ENCODE measurements at places on chromosomes 12 and 14. TPM values are rescaled to one million over a fixed set of nuclear protein-coding genes. Genes with fewer than 3 reads are reported as not detected.
A peak's percentile ranks its signal among the peaks of the same experiment; 100 is the strongest.

DNA sequence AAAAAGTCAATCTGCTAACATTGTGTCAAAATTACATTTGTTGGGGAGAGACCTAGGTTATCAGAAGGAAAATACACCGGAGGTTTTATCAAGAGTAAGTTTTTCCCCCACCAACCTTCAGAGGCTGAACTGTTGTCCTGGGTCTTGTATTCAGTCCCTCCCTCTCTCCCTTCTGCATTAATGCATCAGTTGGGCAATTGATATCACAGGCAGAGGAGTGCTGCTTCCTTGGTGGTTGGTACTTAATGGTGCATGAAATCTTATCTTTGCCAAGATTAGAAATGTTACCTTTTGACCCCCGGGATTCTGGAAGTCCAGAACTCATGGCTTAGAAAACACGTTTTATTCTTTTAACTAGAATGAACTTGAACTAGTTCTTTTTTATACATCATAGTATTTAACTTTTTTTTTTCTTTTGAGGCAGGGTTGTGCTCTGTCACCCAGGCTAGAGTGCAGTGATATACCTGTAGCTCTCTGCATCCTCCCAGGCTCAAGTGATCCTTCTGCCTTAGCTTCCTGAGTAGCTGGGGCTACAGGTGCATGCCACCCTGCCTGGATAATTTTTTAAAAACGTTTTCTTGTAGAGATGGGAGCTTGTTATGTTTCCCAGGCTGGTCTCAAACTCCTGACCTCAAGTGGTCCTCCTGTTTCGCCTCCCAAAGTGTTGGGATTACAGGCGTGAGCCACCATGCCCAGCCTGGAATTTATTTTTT, 4.9 kb downstream of the PCBP2 start:
- H3K27me3 ChIP-seq = no peaks in the 10 kb centered on the region
- H3K4me3 ChIP-seq = no peak overlapping the region
- no peak overlapping the region for H3K27ac ChIP-seq
- H3K36me3 ChIP-seq = peaks cover 82% of the 10 kb centered on the region

- no peak for DNase-seq
- no peaks in the 10 kb centered on the region for H3K4me1 ChIP-seq
- no peak overlapping the region for H3K27ac ChIP-seq
- no peaks in the 10 kb centered on the region for H3K27me3 ChIP-seq
- no peak overlapping the region for H3K4me3 ChIP-seq
Measured at GRCh38 chr12:75366629-75367028, 24.3 kb upstream of the GLIPR1L2 start.

- no peak overlapping the region for H3K27ac ChIP-seq
- no peaks in the 10 kb centered on the region for H3K27me3 ChIP-seq
- no peak for DNase-seq
- no peaks in the 10 kb centered on the region for H3K4me1 ChIP-seq
- H3K4me3 ChIP-seq = no peak overlapping the region
Measured at GRCh38 chr12:88469154-88469553, 111.1 kb downstream of the KITLG start.

DNA sequence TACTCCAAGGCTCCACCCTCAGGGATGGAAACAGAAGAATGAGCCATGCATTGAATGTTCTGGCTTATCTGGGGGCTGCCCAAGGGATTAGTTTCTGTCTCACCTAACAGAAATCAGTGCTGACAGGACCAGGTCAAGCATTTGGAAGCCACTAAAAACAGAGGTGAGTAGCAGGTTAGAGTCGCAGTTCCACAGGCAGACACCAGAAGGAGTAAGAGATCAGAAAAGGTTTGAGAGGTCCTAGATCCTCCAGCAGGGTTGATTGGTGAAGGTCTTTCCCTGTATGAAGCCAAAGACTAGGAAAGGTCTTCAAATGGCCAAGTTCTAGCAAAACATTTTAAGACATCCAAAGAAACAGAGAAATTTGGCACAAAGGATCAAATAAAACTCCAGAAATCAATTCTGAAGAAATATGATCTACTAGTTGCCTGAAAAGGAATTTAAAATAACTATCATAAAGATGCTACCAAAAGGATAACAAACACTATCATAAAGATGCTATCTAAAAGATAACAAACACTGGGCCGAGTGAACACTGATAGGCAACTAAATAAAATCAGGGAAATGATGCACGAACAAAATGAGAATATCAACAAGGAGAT, 19.5 kb upstream of the TTC9 start:
- no peak overlapping the region for H3K27ac ChIP-seq
- peak; percentile 61 for DNase-seq
- H3K36me3 ChIP-seq = no peaks in the 10 kb centered on the region
- no peak overlapping the region for H3K4me3 ChIP-seq
- no peaks in the 10 kb centered on the region for H3K4me1 ChIP-seq
- no peaks in the 10 kb centered on the region for H3K27me3 ChIP-seq

GRCh38 chr14:91019673-91020072, 40.8 kb downstream of the RPS6KA5 start:
- H3K27ac ChIP-seq = no peak overlapping the region
- DNase-seq = no peak
- H3K36me3 ChIP-seq = no peaks in the 10 kb centered on the region

GRCh38 chr12:67415473-67415872, 146.3 kb downstream of the CAND1 start:
- H3K36me3 ChIP-seq = no peaks in the 10 kb centered on the region
- H3K27ac ChIP-seq = no peak overlapping the region

DNA sequence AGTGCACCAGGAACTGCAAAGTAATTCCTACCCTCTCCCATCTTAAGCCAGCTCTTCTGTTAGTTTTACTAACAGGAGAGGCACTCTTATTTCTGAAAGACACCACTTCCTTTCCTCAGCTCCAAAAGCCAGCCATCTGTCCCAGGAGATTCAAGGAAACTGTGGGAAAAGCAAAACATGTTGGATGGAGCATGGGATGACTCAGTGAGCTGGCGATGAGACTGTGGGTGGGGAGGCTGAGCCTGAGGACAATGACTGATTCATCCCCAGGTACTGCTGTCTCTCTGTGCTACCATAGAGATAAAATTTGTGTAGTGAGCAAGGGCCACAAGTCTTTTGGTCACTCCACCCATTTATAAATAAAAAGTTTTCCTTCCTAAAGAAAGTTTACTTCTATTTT, 141.4 kb downstream of the MYRFL start:
- H3K36me3 ChIP-seq = no peaks in the 10 kb centered on the region
- no peak for DNase-seq
- H3K4me1 ChIP-seq = no peaks in the 10 kb centered on the region
- no peaks in the 10 kb centered on the region for H3K27me3 ChIP-seq
- no peak overlapping the region for H3K27ac ChIP-seq

- no peaks in the 10 kb centered on the region for H3K4me1 ChIP-seq
- no peaks in the 10 kb centered on the region for H3K36me3 ChIP-seq
- DNase-seq = no peak
- no peaks in the 10 kb centered on the region for H3K27me3 ChIP-seq
- H3K4me3 ChIP-seq = no peak overlapping the region
Measured at GRCh38 chr12:24982250-24982649, 33.3 kb upstream of the BCAT1 start.

DNA sequence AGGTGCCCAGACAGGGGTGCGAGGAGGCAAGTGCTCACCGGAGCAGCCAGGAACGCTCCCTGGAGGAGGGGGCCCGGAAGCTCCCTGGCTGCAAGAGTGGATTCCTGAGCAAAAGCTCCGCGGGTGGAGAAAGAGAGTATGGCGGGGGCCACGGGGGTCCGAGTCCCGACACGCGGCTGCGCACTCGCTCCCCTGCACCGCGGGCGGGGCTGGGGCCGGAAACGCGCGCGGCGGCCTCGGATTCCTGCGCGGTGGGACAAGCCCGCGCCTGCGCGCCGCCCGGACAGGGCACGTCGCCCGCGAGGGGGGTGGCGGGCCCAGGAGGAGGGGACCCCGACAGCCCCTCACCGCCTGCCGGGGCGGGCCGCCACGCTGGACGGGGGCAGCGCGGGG, 27.8 kb upstream of the GPR132 start:
- no peaks in the 10 kb centered on the region for H3K36me3 ChIP-seq
- H3K27me3 ChIP-seq = no peaks in the 10 kb centered on the region
- H3K4me3 ChIP-seq = peak overlapping the region; percentile 44
- H3K4me1 ChIP-seq = peaks cover 15% of the 10 kb centered on the region
- DNase-seq = peak; percentile 70
- peak overlapping the region; percentile 87 for H3K27ac ChIP-seq

DNA sequence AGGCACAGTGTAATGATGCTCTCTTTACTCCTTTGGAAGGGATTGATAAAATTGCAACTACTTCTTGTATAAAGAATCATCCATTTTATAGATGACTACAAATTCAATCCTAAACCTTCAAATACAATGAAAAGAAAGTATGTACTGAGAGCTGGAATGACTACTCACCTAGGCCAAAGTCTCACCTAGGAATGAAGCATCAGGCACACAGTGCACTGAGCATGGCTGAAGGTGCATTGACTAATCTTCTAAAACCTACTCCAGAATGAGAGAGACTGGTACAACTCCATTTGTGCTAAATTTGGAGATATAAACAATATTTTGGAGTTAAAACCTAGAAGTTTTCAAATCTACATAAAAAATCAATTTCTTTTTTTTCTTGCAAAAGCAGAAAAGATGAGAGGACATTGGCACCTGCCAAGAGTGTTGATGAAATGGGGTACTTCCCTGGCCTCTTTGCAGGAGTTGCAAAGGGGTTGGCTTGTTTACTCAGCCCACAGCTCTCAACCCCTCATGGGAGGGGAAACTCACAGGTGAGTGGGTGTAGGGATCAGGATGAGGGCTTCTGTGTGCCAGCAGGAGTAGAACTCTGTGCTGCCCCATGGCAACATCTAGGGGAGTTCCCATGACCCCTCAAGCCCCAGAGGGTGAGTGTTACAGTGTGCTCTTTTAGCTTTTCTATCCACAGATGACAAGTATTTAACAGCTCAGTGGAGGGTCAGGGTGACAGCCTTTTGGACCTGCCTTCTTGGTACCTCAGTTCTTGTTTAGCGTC, 31.3 kb downstream of the CLECL1 start:
- peak overlapping the region; percentile 61 for H3K27ac ChIP-seq
- H3K4me3 ChIP-seq = peak overlapping the region; percentile 27
- peak; percentile 52 for DNase-seq
- no peaks in the 10 kb centered on the region for H3K27me3 ChIP-seq
- H3K4me1 ChIP-seq = peaks cover 31% of the 10 kb centered on the region

- H3K27me3 ChIP-seq = no peaks in the 10 kb centered on the region
- no peak overlapping the region for H3K4me3 ChIP-seq
- no peak for DNase-seq
- no peaks in the 10 kb centered on the region for H3K36me3 ChIP-seq
- no peaks in the 10 kb centered on the region for H3K4me1 ChIP-seq
- H3K27ac ChIP-seq = no peak overlapping the region
Measured at GRCh38 chr12:132583411-132583710, 27.0 kb downstream of the LRCOL1 start.

DNA sequence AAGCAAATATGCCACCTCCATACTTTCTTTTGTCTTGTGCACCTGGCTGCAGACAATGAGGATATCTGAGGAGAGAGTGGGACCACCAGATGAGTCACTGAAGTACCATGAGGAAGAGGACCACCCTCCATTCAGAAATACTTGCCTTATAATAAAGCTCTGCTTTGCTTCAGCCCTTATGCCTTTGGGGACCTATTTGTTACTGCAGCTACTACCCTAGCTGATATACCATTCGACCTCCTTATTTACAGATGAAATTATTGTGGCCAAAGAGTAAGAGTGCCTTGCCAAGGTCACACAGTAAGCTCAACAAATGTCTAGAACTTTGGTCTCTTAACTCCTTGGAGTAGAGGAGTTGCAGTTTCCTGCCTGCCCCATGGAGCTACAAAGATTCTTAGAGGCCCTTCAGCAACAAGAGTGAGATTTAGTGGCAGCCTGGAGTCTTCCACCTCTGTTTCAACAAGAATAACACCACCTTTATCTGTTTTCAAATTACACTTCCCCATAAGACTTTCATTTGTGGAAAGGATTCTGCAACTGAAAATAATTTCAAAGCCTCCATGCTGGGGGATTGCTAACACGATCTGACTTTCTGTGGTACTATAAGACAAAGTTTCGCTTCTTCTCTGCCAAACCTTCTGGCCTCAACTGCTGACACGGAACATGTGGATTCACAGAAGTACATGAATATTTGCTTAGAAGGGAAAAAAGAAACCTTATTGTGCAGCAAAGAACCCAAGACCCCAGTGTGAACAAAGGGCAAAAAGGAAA, 3.6 kb downstream of the CMKLR1 start:
- peaks cover 17% of the 10 kb centered on the region for H3K4me1 ChIP-seq
- DNase-seq = no peak
- H3K36me3 ChIP-seq = no peaks in the 10 kb centered on the region

DNA sequence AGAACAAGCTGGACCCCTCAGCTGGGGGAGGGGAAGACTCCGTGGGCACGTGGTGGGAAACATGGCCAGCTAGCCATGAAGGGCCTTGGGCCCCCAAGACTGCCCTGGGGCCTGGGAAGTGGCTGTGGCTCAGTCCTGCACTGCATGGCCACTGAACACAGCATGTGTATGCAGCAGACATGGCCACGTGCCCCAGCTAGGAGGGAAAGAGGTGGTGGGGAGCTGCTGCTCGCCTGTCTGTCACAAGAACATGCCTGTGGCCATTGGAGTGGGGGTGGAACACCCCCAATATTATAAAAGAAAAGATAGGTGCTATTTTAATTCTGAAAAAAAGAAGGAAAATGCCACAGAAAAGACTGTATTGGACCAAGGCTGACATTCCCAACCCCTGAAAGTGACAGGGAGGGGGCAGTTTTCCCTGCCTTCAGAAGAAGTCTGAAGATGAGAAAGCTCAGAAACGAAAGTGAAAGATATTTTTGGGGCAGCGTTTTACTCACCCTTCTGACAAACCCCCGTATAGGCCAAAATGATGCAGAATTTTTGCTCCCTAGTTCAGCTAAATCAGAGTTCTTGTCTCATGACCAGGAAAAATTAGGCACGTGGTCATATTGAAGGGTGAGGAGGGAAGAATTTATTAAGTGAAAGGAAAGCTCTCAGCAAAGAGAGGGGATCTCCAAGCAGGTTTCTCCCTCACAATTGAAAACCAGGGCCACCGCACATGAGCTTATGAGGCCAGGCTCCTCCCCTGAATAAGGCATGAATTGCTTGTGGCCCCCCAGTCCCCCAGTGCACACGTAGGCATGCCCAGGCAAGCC, 35.2 kb upstream of the PCNX1 start:
- H3K4me3 ChIP-seq = peak overlapping the region; percentile 61
- peak; percentile 32 for DNase-seq
- no peaks in the 10 kb centered on the region for H3K36me3 ChIP-seq

- DNase-seq = no peak
- H3K27me3 ChIP-seq = no peaks in the 10 kb centered on the region
- H3K4me1 ChIP-seq = no peaks in the 10 kb centered on the region
Measured at GRCh38 chr12:129067491-129067890, 214.2 kb downstream of the GLT1D1 start.

GRCh38 chr12:110256780-110257431, 24.1 kb upstream of the ATP2A2 start:
- H3K27ac ChIP-seq = no peak overlapping the region
- no peak overlapping the region for H3K4me3 ChIP-seq
- H3K36me3 ChIP-seq = no peaks in the 10 kb centered on the region
- no peak for DNase-seq

NEDD8 gene
- polyA plus RNA-seq = 254 TPM

TIMELESS gene
- 2.7 TPM for polyA plus RNA-seq

KRT71 gene
- polyA plus RNA-seq = not detected

AGAP2 gene
- polyA plus RNA-seq = 6.0 TPM

CCDC184 gene
- polyA plus RNA-seq = 0.21 TPM

IPO8 gene
- 16.0 TPM for polyA plus RNA-seq

RPGRIP1 gene
- not detected for polyA plus RNA-seq

BEGAIN gene
- 0.64 TPM for polyA plus RNA-seq

RIMBP2 gene
- not detected for polyA plus RNA-seq

HPD gene
- not detected for polyA plus RNA-seq

CARMIL3 gene
- polyA plus RNA-seq = not detected

VRK1 gene
- polyA plus RNA-seq = 33.3 TPM

ALG10 gene
- 3.2 TPM for polyA plus RNA-seq

ADAM21 gene
- 0.14 TPM for polyA plus RNA-seq

MYO1A gene
- polyA plus RNA-seq = 0.68 TPM

Data from naive thymus-derived CD4-positive, alpha-beta T cell (primary cell).